ENCODE measurements at places on chromosomes 16 and 17.

DNA sequence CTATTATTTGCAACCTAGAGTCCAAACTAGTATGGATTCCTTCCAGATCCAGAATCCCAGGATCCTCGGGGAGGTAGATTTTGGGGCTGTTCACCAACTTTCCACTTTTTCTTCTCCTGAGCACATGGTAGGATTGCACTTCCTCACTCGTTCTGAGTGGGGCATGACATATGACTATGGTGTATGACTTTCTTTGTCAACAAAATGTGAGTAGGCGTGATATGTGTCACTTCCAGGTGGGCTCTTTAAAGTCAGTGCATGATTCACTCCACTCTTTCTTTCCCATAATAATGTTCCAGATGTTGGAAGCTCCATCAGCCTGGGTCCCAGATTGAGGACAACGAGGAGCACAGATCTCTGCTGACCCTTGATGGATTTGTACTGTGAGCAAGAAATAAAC is 21.5 kb downstream of the IRX5 start:
- DNase-seq = no peak

GRCh38 chr17:34549966-34550365 is 29.4 kb upstream of the TMEM132E start:
- DNase-seq = no peak

GRCh38 chr17:43940630-43941029 is 1.6 kb downstream of the PPY start:
- no peak for DNase-seq

DNA sequence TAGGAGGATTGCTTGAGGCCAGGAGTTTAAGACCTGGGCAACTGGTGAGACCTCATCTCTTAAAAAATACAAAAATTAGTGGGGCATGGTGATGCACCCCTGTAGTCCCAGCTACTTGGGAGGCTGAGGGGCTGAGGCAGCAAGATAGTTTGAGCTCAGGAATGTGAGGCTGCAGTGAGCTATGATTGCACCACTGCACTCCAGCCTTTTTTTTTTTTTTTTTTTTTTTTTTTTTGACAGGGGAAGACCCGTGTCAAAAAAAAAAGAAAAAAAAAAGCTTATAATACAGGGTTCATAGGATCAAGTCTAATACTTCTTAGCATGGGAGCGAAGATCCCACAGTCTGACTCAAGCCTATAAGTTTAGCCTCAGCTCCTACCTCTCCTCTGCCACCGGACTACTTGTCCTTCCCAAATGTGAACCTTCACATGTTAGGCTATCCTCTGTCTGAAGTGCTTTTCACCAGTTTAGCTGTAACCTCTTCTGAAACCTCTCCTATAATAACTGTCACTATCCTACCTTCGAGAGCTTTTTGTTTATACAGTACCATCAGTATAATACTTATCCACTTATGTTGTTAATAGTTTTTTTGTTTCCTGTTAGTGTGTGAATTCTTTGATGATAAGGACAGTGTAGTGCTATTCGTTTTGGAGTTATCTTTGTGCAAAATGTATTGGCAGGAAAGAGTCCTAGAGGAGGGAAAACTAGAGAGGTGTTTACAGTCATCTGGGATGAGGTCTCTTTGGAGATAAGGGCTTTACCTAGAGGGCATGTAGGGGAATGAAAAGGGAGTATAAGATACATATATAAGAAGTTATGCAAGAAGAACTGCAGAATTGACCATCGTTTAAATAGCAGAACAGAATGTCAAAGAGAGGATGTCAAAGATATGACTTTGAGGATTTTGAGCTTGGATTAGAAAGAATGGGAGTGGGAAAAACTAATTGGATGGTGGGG is 15.5 kb downstream of the CPD start:
- no peak for DNase-seq

GRCh38 chr17:6172642-6173330 is 102.6 kb downstream of the WSCD1 start:
- no peak for DNase-seq

DNA sequence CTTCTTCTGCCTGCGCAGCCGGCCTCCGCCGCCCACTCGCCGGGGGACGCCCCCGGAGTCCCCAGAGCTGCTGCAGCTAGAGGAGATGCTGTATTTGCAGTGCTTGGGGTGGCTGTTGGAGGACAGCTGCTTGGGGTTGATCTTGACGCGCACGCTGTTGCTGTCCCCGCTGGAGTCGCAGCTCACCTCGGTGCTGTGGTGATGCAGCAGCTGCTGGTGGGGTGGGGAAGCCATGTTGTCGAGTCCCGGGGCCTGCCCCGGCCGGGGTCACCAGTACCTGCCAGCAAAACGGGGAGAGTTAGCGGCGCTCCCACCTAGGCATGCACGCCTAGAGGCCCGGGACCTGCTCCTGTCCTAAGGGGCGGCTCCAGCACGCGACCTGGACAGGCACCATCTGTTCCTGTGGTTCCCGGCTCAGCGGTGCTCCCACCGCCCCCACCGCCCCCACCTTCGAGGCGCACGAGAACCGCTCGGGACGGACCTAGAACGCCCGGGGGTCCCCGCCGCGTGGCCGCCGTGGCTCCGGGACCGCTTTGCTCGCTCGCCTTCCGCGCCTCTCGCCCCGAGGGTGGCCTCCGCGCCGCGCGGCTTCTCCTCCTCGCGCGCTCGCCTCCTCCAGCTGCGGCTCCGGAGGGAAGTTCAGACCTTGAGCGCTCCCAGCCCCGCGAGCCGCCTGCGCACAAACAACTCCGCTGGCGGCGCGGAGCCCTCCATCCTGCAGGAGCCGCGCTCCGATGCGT is 863 bp downstream of the ADCY9 start:
- peak; percentile 39 for DNase-seq

DNA sequence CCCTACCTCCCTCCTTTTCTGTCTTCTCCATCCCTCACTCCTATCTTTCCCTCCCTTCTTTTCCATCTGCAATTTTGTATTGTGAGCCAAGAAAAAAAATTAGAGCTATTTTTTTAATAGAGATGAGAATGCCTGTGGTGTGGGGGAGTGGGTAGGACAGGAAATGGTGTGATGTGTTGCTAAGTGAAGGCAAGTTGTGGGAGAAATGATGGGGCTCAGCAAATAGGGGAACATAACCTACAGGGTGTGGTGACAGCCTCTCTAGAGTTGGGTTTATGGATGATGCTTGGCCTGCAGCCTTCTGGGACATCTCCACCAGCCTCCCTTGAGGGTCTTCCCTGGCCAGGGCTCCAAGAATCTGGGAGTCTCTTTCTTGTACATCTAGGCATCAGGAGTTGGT is 163.1 kb upstream of the CACNG3 start:
- DNase-seq = no peak

DNA sequence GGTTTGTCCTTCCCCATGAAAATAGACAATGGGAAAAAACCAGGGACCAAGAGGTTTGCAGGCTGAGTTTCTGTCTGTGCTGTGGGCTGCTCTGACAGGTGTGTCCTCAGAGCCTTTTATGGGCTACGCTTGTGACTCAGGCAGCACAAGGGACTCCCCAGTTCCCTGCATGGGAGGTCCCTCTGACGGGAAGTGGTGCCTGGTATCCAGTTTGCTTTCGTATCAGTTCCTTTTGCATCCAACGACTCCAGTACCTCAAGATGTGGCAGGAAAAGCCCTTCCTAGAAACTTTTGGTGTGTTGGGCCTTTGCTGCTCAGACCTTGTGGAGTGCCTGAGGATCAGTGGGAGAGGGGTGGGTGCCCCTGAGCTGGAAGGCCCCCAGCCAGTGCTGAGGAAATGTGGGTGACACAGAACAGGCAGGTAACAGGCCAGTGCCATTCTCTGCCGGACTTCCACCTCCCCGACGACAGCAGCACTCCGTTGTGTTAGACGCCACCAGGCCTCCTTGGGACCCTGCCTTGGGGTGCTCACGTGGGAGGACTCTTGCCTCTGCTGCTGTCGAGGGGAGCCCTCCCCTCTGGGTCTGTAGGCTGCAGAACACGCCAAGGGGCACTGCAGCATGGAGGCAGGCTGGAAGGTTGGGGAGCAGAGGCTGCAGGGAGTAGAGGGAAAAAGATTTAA is 38.4 kb upstream of the IRF8 start:
- DNase-seq = no peak

DNA sequence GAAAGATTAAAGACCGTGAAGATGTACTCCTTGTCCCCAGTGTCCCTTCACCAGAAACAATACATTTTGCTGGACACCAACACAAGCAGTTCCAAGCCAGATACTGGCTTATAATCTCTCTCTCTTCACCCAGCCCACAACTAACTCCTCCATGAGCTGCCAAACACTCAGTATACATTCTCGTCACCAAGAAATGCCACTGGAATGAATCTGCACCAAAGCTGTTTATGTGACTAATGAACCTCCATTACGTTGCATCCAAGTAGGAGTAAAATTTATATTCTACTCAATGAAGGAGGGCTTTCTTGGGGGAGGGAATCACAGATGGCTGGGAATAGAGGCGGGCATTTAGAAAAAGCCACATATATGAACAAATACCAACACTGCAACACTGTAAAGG is 20.9 kb upstream of the SOX9 start:
- DNase-seq = no peak

GRCh38 chr16:78045865-78046581 is 23.7 kb downstream of the CLEC3A start:
- peak; percentile 19 for DNase-seq

GRCh38 chr17:35130392-35130791 is 9.0 kb downstream of the FNDC8 start:
- no peak for DNase-seq

GRCh38 chr16:85554889-85555718 is 58.0 kb upstream of the GSE1 start:
- DNase-seq = peak; percentile 53

DNA sequence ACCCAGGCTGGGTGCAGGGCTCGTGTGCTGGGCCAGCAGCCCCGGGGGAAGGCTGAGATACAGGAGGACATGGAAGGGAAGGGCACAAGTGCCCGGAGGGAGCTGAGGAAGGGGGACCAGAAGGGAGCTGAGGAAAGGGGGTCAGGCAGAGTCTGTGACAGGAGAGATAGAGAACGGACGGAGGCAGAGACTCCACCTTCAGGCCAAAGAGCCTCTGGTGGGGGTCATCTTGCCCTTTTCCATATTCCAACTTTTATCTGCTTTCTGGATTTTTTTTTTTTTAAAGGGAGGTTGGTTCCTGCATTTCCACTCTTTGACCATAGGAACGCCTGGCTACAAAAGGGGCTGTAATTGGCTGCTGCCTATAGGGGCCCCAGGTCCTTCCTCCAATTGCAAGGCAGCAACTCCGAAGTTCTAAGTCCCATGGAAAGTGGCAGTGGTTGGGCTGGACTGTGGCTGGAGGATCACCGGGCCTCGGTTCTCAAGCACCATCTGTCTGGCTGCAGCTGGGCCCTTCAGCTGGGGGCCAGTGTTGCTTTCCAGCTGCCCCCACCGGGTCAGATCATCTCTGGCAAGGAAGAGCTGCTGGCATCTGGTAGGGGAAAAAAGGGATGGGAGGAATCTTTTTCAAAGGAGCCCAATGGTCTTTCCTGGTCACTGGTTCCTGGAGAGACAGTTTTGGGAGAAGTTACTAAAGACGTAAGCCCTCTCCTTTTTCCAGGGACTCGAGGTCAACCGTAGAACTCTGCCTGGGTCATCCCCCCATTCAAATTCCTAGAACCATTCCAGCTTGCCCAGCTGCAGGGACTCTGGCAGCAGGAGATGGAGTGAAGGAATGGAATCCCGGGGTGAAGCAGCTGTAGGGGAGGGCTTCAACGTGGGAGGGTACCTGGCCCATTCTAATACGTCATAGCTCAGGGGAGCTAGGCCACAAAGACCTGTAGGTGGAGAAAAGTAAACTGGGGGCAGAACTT is 13.1 kb upstream of the MRPS23 start:
- DNase-seq = no peak

DNA sequence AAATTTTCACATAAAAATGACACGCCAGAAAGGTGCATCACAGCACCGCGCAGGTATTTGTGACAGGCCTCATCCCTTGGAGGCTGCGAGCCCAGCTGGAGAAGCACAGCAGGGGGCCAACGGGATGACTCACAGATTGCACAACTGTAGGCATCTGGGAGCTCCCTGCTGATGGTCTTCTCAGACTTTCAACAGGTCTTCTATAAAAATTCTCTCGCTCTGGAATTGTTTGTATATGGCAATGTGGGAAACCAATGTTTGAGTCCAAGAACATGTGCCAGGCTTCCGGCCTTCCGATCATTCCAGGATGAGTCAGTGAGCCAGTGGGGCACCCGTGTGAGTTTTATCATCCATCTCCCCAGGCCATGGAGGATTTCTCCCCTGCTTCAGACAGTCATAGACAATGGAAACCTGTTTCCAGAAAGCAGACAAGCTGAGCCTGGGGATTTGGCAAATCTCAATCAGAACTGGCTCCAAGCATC is 24.1 kb upstream of the ADORA2B start:
- no peak for DNase-seq

- no peak for DNase-seq
Measured at GRCh38 chr16:53948734-53949430, 244.9 kb downstream of the FTO start.

DNA sequence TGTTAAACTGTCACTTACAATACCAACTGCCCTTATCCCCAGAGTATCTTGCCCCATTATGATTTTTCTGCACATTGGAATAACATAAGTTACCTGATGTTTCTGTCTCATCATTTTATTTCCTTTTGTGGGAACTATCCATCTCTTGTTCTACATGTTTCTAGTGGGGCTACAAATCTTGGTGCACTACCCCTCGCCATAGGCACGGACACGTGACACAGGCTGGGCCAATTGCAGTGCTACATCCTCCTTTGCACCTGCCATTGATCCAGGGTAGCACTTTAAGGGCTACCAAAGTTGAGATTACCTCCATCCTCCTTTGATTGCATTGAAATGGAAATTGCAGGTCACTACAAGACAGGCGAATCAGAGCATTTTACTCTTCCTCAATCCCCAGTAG is 14.2 kb upstream of the SYT17 start:
- no peak for DNase-seq

GRCh38 chr16:29156511-29156910 is 171.7 kb downstream of the LAT start:
- no peak for DNase-seq

DNA sequence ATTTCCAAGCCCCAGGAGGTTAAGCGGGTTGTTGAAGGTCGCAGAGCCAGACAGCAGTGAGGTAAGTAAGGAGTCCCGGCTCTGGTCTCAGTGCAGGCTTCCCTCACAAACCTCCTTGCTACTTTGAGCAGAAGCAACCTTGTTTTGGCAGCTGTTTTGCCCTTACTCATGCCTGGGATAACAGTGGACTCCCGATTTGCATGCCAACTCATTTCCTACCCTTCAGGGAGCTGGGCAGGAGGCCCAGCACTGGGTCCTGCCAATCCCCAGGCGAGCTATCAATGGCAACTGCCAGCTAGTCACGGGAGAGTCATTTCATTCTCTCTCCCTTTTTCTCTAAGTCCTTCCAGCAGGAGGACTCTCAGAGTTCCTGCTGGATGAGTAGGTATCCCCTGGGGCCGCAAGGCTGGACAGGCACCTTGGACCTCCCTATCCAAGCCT is 72.0 kb upstream of the KSR1 start:
- no peak for DNase-seq

- DNase-seq = peak; percentile 62
Measured at GRCh38 chr16:660459-661183, 7.3 kb upstream of the RHOT2 start.

GRCh38 chr17:5536866-5537650 is 47.3 kb downstream of the NLRP1 start:
- no peak for DNase-seq
